ENCODE measurements at places on chromosomes 11 and 22. TPM values are rescaled to one million over a fixed set of nuclear protein-coding genes. Genes with fewer than 3 reads are reported as not detected.

SLC25A18 gene
- 1.5 TPM for total RNA-seq

E2F8 gene
- 2.6 TPM for total RNA-seq

FAM83F gene
- total RNA-seq, result 2.2 TPM

TREH gene
- total RNA-seq, result not detected

OR52A1 gene
- not detected for total RNA-seq

ELFN2 gene
- not detected for total RNA-seq

NECTIN1 gene
- 15.1 TPM for total RNA-seq

SUN2 gene
- 70.2 TPM for total RNA-seq

CD6 gene
- 0.52 TPM for total RNA-seq

SIRT3 gene
- total RNA-seq, result 40.1 TPM

RIMBP3B gene
- total RNA-seq, result not detected

PRR33 gene
- 4.1 TPM for total RNA-seq

EHF gene
- total RNA-seq, result 0.56 TPM

MCAM gene
- 96.2 TPM for total RNA-seq

OR5B21 gene
- total RNA-seq, result not detected

C11orf87 gene
- total RNA-seq, result not detected

SLC5A4 gene
- total RNA-seq, result 0.79 TPM

KCTD14 gene
- 0.52 TPM for total RNA-seq

SYT13 gene
- 7.7 TPM for total RNA-seq

CCDC15 gene
- 0.21 TPM for total RNA-seq

OR52N4 gene
- not detected for total RNA-seq

ZP1 gene
- not detected for total RNA-seq

KDM4E gene
- not detected for total RNA-seq

POU2AF1 gene
- total RNA-seq, result 0.11 TPM

MS4A15 gene
- not detected for total RNA-seq

SULT4A1 gene
- 0.42 TPM for total RNA-seq

MICALL1 gene
- total RNA-seq, result 22.2 TPM

COPB1 gene
- total RNA-seq, result 44.4 TPM

MIEF1 gene
- total RNA-seq, result 17.3 TPM

RIC3 gene
- total RNA-seq, result 16.2 TPM

SLC1A2 gene
- 2.8 TPM for total RNA-seq

DEUP1 gene
- total RNA-seq, result not detected

RTN4RL2 gene
- total RNA-seq, result 1.2 TPM

SLC22A6 gene
- total RNA-seq, result not detected

GUCY1A2 gene
- total RNA-seq, result 9.5 TPM

RASL10A gene
- 1.2 TPM for total RNA-seq

CD3E gene
- 0.17 TPM for total RNA-seq

TCP11L1 gene
- 6.1 TPM for total RNA-seq

BCR gene
- 23.1 TPM for total RNA-seq

RIMBP3C gene
- total RNA-seq, result not detected

OR56A3 gene
- not detected for total RNA-seq

C22orf42 gene
- total RNA-seq, result not detected

OR4C16 gene
- total RNA-seq, result not detected

OPCML gene
- total RNA-seq, result 0.11 TPM

All from heart right ventricle (tissue), 16 donors.